Right atrium auricular region (tissue), 2 donors: ENCODE measurements at places on chromosomes 6 and 20. TPM values are rescaled to one million over a fixed set of nuclear protein-coding genes. Genes with fewer than 3 reads are reported as not detected.

GRCh38 chr20:64041781-64042053 is 5.7 kb downstream of the C20orf204 start:
- no peak for DNase-seq

Gene CLPSL2
- not detected for total RNA-seq

Gene PDE10A
- total RNA-seq, result 4.3 TPM

Gene SPTLC3
- total RNA-seq, result 2.8 TPM

Gene LAMA5
- total RNA-seq, result 69.4 TPM

- no peak for DNase-seq
Measured at GRCh38 chr6:52227495-52227894, 16.8 kb downstream of the IL17F start.

DNA sequence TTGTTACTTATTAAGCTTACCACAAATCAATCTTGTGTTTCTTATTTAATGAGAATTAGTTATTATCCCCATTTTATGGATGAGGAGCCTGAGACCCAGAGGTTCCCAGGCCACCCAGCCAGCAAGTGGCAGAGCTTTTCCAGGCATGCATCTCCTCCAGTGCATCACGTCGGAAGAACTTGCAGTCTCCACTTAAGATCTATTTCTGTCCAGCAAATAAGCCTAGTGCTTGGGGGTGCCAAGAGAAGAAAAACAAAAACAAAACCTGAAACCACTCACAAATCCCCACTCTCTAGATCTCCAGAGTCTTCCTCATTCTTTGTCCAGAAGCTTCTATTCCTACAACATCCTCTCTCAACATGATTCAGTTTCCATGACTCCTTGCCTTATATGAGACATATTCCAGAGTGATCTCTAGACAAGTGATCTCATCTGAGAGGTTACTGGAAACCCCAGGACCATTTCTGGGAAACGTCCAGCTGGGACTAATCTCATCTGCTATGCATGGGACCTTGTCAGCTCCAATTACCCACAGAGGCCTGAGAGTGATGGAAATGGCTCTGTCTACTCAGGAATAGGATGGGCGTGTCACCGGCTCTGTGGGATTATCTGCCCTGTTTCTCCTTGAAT is 4.1 kb downstream of the GUCA1B start:
- DNase-seq, result no peak
